Head of caudate nucleus (tissue), 42 donors: ENCODE measurements at places on chromosomes 6 and 20.

GRCh38 chr6:37850728-37851285 is 31.3 kb downstream of the ZFAND3 start:
- no peak for DNase-seq

GRCh38 chr20:38731738-38732113 is 7.4 kb downstream of the SLC32A1 start:
- DNase-seq = no peak

DNA sequence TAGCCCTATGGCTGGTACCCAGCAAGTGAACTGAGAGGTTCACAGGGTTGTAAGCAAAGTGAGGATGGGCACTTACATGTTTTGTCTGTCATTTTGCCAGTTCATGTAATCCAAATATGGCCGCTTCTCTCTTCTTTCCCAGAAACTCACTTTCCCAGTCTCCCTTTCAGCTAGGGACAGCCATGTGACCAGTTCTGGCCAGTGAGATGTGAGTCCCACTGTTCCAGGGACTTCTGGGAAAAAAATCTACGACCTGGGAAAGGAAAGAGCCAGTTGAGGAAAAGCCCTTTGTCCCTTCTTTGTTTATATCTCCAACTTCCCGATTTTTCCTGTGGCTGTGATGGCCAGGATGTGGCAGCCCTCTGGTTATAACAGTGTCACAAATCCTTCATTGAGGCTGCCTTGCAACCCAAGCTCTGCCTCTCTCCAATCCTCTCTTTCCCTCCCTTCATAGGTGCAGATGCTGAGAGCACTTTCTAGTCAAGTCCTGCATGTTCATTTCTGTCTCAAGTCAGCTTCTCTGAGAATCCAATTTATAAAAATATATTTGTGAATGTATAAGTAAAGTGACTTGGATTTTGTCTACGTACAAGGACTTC is 148.6 kb upstream of the ZFP64 start:
- DNase-seq = no peak

- no peak for DNase-seq
Observed at GRCh38 chr6:38775870-38776269, 60.8 kb downstream of the DNAH8 start.

DNA sequence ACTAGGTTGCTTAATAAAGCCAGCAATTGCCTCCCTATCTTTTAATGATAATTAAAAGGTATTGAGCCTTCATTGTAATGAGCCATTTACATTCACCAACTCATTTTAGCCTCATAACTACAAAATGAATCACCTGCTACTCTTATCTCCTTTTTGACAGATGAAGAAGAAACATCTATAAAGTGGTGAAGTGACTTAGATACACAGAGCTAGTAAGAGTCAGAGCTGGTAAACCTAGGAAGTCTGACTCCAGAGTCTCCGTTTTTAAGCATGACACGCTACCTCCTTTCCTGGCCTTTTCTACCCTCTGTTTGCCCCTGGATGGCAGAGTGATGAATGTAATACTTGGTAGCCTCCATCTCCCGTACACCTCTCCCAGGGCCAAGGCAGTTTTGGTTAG is 93.5 kb downstream of the SPTLC3 start:
- DNase-seq = no peak

DNA sequence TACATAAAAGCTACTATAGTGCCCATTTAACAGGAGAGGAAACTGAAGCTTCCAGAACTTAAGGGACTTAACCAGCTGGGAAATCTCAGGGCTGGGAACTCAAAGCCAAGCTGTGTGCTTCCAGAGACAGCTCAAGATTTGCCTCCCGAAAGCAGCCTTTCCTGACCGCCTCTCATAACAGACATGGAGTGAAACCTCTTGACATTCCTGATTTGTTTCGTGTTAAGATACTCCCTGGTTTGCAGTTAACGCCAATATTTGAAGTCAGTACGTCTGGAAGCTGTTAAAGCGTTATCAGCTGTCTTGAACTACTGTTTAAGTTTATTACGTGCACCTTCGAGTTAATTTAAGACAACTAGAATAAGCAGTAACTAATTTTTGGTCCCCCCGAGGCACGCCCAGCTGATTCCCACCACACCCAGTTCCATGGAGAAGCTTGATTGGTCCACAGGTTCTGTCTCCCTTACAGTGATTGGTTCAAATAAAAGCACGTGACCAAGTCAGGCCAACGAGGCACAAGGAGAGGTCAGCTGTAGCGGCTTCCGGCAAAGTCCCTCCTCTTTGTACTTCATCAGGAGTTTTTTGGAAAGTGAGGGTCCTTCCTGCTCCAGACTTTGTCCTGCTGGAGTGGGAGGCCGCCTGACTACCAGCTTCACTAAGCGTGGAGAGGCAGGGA is 8.9 kb upstream of the TCP11 start:
- DNase-seq = no peak

DNA sequence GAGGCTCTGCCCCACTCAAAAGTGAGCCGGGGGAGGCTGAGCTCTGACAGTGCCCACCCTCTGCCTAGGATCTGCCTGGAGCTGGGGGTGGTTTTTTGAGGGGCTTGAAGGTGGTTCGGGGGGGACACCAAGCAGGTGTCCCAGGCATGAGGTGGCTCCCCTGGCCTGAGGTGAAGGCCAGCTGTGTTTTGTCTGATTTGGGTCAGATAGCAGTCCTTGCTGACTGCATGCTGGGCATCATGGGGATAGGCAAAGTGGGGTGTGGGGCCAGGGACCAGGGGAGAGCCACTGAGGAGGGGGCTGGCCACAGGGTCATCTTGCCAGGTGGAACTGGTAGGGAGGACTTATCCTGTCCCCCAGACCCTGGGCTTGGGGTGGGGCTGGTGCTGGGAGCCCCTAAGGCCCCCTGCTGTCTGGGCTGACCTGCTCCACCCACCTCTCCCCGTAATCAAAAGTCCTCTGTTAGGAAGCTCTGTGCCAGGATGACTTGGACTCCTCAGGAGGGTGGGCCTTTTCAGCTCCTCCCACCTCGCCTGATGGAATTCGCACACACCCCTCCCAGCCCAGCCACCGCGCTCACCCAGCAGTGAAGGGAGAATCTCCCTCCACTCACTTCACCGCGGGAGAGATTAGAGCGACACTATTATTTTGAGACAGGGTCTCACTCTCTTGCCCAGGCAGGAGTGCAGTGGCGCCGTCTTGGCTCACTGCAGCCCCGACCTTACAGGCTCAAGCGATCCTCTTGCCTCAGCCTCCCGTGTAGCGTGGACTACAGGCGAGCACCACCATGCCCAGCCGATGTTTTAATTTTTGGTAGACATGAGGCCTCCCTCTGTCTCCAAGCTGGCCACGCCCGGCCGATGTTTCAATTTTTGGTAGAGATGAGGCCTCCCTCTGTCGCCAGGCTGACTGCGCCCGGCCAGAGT is 1.5 kb upstream of the COL9A3 start:
- no peak for DNase-seq
